ENCODE measurements at places on chromosomes 3 and 15.

DNA sequence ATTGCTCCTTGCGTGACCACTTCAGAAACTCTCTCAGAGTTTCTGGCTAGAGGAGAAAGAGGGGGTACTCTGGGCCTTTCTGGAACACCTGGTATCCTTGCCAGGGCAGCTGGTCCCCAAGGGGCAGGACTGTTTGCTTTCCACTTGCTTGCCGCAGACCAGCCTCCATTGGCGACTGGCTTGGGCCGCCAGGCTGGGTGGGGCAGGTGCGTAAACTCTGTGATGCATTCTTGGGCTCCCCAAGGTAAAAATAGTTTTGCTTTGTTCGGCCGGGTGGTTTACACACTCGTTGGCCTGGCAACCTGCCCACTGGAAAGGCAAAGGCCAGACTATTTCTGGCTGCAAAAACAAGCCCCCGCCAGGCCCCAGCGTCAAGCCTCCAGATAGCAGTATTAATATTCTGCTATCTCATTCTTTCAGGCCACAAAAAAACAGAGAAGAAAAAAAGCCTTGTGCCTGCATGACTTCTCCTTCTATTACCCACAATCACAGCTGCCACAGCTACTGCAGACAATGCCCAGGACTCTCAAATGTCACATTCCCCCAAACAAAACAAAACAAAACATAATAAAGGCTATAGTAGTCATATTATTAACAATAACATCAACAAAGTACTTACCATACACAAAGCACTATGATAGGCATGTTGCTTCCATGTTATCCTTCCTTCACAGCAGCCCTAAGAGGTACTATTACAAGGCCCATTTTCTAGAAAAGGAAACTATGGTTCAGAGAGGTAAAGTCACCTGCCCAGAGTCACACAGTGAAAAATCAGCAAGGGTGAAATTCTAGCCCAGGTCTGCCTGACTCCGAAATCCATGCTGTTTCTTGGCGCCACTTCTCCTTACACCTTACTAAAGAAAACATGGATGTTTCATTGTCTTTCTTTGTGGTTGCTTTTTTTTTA is 14.0 kb upstream of the SSUH2 start:
- peak; percentile 17 for DNase-seq

- no peak for DNase-seq
Observed at GRCh38 chr15:100216182-100216581, 125.6 kb downstream of the ADAMTS17 start.

GRCh38 chr3:85255949-85256348 is 297.2 kb downstream of the CADM2 start:
- no peak for DNase-seq

DNA sequence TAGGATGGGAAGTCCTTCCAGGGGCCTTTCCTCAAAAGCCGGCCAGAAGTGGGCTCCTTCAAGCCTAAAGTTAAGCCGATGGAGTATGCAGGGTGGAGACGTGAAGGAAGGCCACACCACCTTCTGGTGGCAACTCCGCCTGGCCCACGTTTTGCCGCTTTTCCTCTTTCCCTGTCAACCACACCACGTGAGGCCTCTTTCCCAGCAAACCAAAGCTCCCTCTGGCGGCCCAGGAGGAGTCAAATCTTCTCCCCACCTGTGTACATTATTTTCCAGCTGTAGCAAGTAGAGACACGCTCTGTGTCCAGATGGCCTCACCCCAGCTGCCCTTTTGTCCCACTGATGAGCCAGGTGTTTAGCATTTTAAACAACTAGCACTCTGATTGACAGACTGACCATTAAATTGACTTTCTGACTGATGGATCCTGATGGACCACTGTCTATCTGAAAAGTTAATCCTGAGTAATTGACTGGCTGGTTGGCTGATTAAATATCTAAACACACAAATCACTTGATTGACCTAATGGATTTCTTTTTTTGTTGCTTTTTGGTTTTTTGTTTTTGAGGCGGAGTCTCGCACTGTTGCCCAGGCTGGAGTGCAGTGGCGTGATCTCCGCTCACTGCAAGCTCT is 59.6 kb upstream of the ZBTB38 start:
- DNase-seq = no peak

DNA sequence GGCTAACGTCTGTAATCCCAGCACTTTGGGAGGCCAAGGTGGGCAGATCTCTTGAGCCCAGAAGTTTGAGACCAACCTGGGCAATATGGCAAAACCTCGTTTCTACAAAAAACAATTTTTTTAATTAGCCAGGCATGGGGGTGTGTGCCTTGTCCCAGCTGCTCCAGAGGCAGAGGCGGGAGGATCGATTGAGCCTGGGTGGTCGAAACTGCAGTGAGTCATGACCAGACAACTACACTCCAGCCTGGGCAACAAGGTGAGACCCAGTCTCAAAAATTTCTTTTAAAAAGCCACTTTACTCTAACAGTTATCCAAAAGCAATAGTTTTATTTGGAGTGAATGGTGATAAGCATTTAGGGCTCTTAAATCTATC is 12.5 kb downstream of the TRIM59 start:
- DNase-seq = no peak

GRCh38 chr3:161452179-161452578 is 44.4 kb upstream of the OTOL1 start:
- no peak for DNase-seq

- DNase-seq = no peak
Observed at GRCh38 chr3:187713504-187713903, 11.1 kb upstream of the RTP2 start.

GRCh38 chr3:109355625-109356441 is 18.5 kb upstream of the DPPA4 start:
- no peak for DNase-seq

DNA sequence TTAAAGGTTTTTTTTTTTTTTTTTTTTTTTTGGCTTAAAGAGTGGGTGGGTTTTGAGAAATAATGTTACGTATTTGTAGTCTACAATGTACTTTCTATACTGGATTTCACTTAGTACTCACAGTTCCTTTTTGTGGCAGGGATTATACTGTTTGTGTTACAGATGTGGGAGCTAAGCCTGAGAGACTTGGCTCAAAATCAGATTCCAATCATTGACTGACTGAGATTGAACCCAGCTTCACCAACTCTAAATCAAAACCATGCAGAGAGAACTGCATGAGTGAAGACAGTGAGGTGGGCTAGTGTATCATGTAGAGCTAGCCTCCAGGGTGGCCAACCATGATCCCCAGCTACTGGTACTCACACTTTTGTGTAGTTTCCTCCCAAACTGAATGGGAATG is 68.0 kb downstream of the TMEM108 start:
- no peak for DNase-seq

GRCh38 chr3:192608726-192609600 is 118.4 kb downstream of the FGF12 start:
- no peak for DNase-seq

DNA sequence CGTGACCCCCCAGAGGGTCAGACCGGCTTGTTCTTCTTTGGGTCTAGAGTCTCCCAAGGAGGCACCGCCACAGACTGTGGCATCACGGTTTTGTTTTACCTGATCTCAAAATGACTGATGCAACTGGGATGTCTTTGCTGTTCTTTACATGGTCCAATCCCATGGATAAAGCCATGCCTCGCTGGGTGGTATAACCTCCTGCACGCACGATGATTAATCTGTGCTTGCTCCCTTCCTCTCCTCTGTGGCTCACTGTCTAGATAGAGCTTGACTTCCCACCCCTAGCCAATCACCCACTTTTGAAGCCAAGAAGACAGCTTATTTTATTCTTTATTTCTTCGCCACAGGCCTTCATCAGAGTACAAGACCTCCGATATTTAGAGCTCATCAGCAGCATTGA is 36.6 kb upstream of the RHO start:
- DNase-seq = no peak

DNA sequence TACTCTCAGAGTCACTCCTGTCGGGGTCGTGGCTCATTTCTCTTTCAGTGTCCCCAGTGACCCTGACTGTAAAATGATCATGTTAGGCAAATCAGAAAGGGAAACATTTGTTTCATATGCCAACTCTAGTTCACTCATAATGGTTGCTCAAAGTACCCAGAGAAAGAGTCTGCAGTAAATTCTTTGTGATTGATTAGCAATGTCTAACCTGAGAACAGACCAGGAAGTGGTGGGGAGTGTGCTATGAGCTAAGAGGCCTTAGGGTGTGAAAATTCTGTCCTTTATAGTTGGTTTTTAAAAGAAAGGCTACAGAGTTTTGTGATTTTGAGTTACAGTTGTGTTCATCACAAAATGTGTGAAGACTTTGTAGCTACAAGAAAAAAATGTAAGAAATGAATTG is 108.9 kb downstream of the EDEM1 start:
- DNase-seq = no peak

DNA sequence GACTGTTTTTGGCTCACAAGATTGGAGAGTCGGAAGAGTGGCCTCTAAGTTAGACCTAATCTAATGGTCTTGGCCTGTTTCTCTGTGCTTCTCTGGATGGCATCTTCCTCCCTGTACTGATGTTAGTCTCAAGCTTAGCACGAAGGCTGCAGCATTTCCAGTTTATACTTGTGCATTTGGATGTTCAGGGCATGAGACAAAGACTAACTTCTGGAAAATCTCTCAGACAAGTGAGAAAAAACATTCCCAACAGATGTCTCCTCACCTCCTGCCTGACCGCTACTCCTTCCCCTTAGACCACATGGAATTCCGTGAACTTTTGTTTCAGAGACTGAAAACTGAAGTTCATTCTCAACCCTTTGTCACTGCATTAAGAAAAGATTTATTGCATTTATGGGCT is 410.8 kb upstream of the MCTP2 start:
- no peak for DNase-seq

DNA sequence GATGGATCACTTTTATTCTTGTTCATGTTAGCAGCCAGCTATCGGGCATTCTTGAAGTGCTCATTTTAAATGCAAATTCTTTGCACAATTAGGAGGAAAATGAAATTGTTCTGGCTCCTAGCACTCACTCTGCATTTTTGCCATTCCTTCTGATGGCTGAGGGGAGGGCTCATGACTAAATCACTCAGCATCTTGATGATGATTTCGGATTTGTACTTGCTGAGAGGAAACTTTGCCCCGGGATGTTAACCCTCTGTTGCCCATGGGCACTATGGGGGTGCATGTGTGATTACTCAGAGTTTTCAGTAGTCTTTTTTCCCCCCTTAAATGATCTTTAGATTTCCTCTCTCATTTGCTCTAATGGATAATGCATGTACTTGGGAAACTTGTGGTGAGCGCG is 299.6 kb upstream of the C2CD4B start:
- DNase-seq = no peak

DNA sequence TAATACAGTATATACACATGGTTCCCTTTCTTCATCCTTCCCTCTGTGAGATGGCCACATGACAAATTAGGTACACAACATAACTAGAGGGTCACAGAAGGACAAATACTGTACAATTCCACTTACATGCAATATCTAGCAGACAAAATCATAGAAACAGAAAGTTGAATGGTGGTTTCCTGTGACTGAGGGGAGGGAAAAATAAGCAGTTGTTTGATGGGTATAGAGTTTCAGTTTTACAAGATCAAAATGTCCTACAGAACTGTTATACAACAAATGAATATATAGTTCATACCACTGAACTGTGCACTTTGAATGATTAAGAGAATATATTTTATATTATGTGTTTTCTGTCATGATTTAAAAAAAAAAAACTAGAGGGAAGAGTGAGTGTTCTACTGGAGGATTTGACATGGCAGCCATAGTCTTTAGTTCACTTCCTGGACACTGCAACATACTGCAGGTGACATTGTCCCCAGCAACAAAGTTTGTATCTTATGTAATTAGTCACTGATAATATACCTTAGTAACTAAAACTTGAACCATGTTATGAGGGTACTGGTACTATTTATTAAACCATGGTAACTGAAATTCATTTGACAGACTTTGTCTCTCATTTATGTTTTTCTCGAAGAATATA is 37.2 kb downstream of the CCDC54 start:
- no peak for DNase-seq

GRCh38 chr3:54094926-54095325 is 27.4 kb upstream of the CACNA2D3 start:
- DNase-seq = no peak
